NT2/D1 (cell line): ENCODE measurements at places on chromosomes 4 and X.

DNA sequence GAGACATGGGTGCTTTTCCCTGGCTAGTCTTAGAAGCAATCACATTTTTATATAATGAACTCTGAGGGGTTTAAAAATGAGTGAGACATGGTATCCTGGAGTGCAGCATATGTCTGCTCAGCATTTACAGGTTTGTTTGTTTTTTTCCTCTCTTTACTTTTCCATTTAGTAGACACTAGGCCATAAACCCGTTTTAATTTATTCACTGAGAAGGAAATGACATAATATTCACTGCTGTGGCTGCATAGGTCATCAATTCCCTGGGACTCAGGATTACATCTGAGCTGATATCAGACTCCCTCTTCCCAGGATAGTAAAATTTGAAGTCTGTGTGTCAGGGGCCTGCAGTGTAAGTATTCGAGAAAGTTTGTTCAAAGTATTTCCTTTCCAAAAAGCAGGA is 178.9 kb upstream of the SPRY1 start:
- DNase-seq, result no peak

GRCh38 chr4:10677796-10678497 is 6.6 kb downstream of the CLNK start:
- no peak for DNase-seq

GRCh38 chrX:112819813-112820212 is 20.8 kb downstream of the AMOT start:
- DNase-seq, result no peak

GRCh38 chr4:88208156-88208555 is 49.7 kb upstream of the ABCG2 start:
- DNase-seq, result no peak

DNA sequence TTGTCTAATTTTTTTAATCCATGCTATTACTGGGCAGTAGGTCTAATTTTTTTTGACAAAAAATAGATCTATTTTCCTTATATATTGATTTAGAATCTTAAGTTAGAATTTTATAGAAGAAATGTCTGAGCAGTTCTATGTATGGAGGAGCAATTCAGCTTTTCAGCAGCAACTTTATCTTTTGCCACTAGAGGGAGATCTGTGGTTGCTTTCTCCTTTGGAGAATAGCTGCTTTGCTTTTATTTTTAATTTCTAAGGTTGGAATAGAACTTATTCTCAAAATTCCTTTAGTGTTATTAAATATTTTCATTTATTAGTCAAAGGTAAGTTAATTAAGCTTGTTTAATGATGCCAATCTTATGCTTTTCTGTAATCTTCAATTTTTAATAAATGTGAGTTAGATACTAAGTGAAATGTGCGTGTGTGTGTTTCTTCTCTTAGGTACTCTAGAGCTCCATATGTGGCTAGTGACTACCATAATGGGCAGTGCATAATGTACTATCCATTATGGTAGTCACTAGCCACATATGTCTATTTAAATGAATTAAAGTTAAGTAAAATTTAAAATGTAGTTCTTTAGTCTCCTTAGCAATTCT is 29.3 kb downstream of the FAM199X start:
- DNase-seq, result no peak

GRCh38 chrX:65932173-65933084 is 107.5 kb downstream of the VSIG4 start:
- no peak for DNase-seq

DNA sequence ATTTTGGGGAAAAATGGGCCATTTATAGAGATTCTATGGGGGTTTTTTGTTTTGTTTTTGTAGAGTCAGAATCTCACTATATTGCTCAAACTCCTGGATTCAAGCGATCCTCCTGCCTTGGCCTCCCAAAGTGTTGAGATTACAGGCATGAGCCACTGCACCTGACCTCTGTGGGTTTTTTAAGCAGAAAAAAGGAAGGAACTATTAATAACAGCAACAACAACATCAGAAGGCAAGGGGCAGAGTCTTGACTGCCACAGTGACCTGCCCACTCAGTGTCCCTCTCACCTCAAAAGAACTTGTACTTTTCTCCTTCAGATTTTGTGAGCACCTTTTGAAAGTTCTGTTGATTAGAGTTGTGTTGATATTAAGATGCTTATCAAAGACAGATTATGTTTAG is 48.1 kb downstream of the FNIP2 start:
- no peak for DNase-seq

DNA sequence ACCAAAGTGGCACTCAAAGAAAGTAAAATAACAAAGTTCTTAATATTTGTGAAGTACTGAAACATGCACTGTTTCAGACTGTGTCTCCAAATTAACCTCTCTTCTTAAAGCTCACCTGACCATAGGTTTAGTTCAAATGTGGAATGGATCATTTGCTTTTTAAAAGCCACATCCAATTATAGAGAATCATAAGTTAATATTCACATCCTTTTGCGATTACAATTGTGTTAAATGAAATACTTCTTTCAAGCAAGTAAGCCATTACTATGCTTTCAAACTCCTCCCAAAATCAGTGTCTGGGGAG is 95.3 kb upstream of the PTPN13 start:
- DNase-seq, result no peak

- no peak for DNase-seq
Observed at GRCh38 chrX:121570072-121570841, 522.8 kb downstream of the GLUD2 start.

- DNase-seq, result no peak
Observed at GRCh38 chr4:147396105-147396504, 84.8 kb upstream of the EDNRA start.

- DNase-seq, result no peak
Observed at GRCh38 chrX:41933546-41933945, 10.2 kb upstream of the CASK start.

- no peak for DNase-seq
Observed at GRCh38 chr4:98290511-98290910, 29.3 kb downstream of the RAP1GDS1 start.

DNA sequence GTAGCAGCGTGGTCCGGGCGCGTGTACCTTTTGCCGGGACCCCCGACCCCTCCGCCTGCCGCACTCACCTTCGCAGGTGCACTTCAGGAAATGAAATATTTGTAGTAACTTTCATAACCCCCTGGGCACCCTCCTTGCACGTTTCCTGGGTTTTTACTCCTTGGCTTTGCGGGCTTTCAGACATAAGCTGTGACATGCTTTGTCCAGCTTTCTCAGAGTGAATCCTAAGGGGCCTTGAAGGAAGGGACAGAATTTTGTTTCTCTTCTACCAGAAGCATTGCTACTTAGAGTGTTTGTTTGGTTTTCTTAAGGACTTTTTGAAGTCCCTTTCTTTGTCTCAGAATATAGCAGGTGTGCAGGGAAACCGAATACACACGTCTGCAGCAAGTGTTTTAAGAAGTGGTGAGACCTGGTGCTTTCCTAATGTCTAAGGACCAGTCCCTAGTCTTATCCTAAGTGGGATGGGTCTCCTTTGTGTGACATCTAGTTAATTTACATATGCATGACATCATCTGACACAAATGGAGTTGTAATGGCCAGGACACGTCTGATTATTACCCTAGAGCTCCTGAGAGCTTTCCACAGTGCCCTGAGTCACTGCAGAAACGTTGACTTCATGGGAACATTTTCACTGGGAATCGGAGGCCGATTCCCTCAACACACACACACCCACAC is 1.3 kb downstream of the FAM149A start:
- DNase-seq, result no peak

DNA sequence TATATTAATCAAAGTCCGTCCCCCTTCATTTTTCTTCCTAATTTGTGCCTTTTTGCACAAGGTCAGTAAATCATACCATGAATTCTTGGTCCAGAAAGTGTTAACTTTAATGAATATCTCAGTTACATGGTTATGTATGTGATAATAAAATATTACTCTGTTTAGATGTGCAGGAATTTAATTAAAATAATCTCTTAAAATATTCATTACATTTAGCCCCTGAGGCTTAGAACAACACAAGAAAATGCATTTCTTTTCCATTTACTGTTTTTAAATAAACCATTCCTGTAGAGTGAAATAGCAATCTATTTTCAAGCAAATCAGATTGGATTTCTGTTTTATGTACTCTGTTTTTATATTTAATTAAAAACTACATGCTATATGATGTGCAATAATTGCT is 17.6 kb downstream of the MAB21L2 start:
- DNase-seq, result no peak

- no peak for DNase-seq
Observed at GRCh38 chr4:8867624-8868320, 3.9 kb downstream of the HMX1 start.
